NCI-H2081 treated with DMSO at 0.1 percent for 48 hours (cell line): ENCODE measurements at places on chromosomes 11 and 22.

GRCh38 chr11:131498631-131499160, 128.3 kb downstream of the NTM start:
- no peak for DNase-seq

DNA sequence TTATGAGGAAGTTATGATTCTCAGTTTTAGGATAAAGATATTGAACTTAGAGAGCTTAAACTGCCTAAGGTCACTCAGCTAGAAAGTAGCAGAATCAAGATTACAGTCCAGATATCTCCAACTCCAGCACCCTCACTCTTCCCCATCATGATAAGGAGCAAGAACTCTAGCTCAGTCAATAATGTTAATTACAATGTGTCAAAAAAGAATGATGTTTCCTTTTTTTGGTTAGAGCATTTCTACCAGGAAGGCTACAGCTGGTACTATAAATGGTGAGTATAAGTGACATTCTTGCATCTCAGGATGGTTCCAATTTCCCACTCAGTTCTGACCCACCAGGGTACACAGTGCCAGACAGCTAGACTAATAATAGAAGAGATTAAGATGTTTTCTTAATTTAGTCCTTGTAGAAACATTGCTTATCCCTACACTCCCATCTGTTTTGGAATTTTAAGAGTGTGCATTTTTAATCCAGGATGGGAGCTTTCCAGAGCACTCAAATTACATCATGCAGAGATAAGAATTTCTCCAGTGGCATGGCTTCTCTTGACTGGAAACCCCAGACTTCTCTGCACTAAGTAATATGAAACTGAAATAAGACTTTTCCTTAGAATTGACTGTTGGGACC, 21.6 kb upstream of the BBOX1 start:
- no peak for DNase-seq

DNA sequence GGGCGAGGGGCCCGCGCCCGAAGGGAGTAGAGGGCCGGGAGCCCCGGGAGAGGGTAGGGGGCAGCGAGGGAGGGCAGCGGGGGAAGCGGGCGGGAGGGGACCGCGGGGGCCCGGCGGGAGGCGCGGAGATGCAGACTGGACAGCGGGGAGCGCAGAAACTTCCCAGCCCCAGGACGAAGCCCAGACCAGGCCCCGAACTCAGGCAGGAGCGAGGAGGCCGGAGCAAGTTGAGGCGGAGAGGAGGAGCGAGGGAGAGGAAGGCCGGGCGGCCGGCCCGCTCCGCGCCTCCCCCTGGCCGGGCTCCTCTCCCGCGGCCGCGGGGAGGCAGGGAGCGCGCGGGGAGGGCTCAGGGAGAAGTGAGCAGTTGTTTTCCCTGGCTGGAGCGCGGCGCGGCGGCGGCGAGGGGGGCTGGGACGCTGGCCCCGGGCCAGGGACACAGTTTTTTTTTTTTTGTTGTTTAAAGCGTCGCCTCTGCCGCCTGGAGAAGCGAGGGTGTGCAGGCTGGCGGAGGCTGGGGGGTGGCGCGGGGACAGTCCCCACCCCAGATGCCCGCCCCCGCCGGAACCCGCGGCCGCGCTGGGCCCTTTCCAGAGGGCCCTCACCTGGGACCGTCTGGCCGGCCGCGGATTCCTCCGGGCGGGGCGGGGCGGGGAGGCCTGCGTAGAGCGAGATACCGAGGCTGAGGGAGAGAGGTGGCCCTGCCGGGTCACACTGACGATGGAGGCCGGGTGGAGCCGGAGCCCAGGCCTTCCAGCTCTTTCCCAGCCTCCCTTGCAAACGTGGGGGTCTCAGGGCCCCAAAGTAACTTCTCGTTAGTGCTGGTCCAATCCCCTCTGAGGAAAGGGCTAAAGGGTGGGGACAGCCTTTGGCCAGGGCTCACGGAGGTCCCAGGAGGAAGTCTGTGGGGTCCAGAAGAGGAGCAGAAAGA, at the start of gene LTBP3:
TSS of gene LTBP3 (minus strand) at position 358 of the 928 bp plus-strand sequence. CDS start 400 bp downstream, outside the sequence.
- DNase-seq: no peak

DNA sequence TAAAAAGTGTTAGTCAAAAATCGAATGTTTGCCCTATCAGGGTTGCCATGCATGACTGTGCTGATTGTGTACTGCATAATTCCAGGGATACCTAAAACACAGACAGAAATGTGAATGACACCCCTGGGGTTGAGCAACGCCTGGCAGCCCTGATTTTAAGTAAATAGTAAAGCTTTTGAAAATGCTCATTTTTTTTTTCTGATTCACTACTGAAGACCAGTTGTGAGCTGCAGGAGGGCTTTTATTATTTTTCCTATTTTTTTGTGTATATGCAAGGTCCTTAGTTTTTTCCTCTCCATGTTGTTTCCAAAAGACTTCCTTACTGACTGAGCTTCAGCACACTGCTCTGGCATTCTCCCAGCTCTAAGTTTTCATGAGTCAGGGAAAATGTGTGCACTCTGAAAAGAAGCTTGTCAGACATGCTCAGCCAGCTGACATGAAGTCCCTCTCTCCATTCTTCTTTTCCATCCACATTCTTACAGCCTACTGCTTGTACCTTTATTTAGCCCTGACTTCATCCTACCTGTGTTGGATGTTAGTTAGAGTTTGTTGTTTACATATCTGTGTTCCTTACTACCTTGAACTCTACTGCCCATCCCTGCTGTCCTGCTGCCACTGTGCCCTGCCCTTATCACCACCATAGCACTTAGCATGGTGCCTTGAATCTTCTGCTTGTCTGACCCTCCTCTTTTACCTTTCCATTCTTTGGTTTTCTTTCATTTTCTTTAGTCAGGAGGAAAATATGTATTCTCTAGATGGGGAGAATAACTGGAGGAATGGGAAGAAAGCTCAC, 79.5 kb downstream of the HORMAD2 start:
- no peak for DNase-seq

- DNase-seq: no peak
Measured at GRCh38 chr11:69353696-69354544, 60.0 kb downstream of the MYEOV start.

- DNase-seq: no peak
Measured at GRCh38 chr11:61611309-61611708, 30.4 kb upstream of the SYT7 start.

- no peak for DNase-seq
Measured at GRCh38 chr11:79578116-79578515, 137.3 kb upstream of the TENM4 start.

- DNase-seq: no peak
Measured at GRCh38 chr22:41919357-41920224, 4.7 kb upstream of the SHISA8 start.
